ENCODE measurements at places on chromosomes 7 and 10.

DNA sequence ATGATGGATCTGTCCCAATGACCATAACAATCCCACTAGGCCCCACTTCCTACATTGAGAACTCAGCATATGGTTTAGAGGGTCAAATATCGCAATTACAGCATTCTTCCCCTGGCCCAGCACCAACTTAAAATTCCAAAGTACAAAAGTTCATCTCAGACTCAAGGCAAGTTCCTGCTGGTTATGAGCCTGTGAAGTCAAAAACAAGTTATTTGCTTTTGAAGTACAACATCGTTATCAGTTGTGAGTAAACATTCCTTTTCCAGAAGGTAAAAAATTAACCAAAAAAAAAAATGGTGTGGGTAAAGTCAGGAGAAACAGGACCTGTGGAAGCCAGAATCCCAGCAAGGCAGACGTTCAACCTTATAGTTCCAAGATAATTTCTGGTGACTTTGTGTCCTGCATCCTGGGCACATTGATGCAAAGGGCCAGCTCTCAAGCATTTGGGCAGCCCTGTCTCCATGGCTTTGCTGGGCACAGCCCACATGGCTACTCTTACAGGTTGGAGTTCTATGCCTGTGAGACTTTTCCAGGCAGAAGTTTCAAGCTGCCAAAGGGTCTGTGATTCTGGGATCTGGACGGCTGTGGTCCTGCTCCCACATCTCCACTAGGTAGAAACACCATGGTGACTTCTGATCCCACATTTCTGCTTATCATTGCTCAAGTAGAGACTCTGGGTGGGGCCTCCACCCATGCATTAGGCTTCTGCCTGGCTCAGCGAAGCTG lies 37.5 kb downstream of the AKR1C8 start:
- no peak for DNase-seq

GRCh38 chr10:65365878-65366277 lies 1560.0 kb upstream of the LRRTM3 start:
- DNase-seq = no peak

DNA sequence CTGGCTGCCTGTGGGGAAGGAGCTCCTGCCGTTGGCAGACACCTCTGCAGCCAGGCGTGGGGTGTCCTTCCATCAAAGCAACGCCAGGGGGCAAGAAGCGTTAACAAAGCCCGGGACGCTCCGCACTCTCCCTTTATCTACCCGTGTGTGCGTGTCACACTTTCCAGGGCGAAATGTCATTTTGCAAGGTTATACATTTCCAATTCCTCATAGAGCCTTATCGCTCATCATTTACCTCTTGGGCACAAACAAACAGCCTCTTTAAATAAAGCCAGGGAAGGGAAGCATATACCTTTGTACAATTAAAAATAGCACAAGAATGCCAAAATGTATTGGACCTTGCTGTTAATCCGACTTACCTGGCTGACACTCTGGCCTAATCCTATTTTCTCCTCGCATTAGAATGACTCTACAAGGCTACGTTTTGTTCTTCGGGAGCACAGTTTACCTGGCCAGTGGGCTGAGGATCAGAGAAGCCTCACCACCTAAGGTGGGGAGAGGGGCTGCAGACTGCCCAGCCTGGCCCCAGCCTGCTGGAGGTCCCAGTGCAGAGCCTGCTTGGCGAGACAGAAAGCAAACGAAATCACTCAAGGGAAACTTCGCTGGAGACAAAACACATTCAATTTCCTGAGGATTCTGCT lies 77.6 kb upstream of the EN2 start:
- DNase-seq = peak; percentile 23

- DNase-seq = no peak
These were observed 35.2 kb downstream of the SEMA3A start for GRCh38 chr7:84159435-84159834.

DNA sequence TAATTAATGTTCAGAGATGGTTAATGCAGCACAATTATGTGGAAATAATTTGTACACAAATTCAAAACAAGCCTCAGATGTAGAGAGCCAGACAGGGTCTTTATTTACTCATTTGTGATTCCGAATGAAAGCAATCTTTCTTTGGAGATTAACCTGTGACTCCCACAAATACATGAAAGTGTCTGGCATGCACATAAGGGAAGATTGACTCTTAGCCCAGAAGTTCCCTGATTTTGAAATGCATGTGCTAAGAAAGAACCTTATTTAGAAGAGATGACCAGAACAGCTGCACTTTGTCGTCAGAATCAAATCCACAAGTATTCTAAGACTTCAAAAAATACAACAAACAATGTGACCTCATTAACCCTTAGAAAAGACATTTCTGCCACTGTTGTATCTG lies 45.1 kb downstream of the RNLS start:
- DNase-seq = no peak

DNA sequence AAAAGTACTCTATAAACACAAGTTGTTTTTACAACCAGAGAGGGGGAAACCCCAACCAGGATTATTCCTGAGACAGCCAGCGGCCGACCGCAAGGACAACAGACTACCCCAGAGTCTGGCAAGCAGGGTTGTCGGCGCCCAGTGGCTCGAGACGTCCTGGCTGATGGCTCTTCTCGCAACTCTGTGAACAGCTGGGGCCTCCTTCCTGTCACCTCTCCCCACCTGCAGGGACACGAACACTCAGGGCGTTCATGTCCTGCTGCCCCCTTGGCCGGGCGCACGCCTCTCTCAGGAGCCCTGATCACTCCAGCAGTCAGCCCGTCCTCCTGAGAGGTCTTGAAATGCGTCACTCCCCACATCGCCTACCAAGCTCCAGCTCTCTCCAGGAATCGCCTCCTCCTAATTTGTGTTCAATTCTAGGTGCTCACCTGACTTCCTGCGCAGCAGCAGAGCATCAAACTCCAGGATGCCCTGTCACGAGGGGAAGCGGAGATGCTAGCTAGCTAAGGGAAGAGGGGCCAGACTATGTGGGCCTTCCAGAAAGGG lies 66.4 kb upstream of the TNRC18 start:
- DNase-seq = no peak

GRCh38 chr10:34811968-34812514 lies 3.1 kb downstream of the PARD3 start:
- DNase-seq = no peak

DNA sequence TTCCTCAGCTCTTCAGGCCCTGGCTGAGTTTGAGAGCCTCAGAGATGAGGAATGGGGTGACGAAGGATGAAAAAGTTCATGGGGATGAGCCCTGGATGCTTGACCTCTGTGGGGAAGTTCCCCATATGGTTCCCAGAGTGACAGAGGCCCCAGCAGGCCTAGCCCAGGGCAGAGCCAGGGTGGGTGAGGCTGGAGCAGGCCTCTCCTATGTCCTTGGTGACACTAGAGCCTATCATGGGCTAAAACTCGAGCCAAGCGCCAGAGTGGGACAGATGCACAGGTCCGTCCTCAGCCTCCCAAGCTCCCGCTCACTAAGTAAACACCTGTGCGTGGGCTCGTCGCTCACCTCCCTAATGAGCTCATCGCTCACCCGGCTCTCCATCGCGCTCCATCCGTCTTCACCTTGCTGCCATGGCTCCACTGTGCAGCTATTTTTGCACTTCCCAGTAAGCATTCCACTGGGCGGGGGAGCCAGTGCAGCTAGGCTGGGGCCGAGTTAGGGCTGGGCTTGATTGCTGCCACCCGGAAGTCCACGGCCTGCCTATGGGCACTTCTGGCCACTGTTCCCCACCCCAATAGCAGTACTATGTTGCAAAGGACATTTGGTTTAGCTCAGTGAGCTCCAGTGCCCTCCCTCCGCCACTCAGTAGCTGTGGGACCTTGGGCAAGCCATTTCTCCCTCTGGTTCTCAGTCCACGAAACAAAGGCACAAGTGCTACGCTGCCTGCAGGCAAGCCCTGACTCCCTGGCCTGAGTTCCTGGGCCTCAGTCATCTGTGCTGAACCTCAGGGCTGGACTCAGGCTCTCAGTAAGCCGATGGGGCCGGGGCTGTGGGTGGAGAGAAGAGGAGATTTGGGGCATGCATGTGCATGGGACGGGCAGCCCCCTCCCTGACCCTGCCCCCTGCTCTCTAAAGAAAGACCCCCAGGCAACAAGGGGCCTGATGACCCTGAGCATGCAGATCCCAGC lies 117.3 kb upstream of the PCBD1 start:
- DNase-seq = no peak

DNA sequence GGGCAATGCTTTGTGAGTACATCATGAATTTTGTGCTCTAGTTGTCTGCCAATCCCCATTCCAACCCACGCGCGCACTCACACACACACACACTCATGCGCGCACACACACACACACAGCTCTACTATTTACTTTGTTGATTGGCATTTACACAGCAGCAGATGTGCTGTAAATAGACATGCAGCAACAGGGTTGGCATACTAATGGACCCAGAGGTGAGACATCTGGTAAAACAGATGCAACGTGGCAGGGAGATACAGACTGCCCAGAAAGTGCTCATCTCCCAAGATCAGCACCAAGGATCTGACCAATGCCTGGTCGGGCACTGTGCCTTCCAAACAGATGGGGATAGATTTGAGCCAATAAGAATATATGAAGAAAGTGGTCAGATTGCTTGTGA lies 873.0 kb downstream of the SORCS3 start:
- no peak for DNase-seq

- DNase-seq = no peak
These were observed 43.0 kb downstream of the SHOC2 start for GRCh38 chr10:110962443-110962842.

- no peak for DNase-seq
These were observed 143.2 kb upstream of the RET start for GRCh38 chr10:42933448-42934340.

DNA sequence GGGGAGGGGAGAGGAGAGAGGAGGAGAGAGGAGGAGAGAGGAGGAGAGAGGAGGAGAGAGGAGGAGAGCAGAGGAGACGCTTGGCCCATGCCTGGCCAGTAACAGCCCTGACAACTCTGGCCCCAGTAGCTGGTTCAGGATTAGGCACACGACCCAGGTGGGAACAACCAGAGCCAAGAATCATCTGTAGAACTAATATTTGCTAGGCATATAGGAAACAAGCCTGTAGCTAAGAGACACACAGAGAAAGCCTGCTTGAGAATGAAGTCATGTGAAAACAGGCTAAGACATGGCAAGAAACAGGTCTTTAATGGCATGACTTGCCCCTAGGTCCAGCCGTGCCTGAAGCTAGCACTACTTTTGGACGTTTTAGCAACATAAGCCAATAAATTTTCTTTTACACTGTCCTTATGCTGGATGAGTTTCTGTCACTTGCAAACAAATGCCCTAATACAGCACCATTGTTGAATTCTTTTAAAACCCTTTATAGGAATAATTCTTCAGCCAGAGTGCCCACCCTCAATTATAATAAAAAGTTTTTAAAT lies 17.5 kb downstream of the OSBPL3 start:
- no peak for DNase-seq

GRCh38 chr10:74944205-74944604 lies 117.8 kb downstream of the KAT6B start:
- DNase-seq = no peak

- no peak for DNase-seq
These were observed 115.9 kb upstream of the CACUL1 start for GRCh38 chr10:118870467-118871243.

DNA sequence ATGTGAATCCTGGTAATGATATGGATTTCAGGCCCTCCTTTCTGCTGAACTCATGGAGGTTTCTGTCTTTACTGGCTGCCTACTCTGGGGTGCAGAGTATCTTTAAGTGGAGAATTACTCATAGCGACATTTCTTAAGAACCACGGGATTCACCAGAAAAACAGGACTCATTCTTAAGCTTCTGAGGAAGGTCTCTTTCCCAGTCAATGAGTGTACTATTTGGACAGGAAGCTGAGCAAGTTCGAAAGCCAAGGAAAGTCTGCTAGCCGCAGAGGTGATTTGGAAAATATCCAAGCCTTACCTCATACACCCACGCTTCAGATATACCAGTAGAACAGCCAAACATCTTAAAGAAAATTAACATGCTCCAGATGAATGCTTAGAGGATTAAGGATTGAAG lies 377.6 kb upstream of the MYO3A start:
- DNase-seq = no peak

DNA sequence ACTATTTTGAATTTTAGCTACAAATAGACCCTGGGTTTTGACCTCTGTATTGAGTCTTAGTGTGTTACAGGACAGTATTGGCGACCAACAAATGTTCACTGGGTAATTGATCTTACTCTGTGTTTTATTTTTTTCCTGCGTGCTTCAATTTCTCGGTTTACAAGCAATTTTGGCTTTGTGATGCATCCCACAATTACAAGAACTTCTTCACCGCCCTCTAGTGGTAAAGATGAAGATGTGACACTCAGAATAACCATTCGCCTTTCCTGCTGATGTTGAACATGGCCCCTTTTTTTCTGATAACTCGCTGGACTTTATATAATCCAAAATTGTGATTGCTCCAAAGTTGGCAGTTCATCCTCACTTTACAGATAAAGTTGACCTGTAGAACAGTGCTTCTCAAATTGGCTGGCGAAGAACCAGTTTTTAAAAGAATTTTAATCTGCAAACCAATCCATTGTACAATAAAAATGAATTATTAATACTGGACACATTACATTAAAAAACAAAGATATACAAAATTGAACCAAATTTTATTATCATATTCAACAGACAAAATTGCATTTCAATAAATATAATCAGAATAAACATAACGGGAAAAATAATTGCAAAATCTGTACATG lies 20.2 kb upstream of the SMC3 start:
- no peak for DNase-seq

DNA sequence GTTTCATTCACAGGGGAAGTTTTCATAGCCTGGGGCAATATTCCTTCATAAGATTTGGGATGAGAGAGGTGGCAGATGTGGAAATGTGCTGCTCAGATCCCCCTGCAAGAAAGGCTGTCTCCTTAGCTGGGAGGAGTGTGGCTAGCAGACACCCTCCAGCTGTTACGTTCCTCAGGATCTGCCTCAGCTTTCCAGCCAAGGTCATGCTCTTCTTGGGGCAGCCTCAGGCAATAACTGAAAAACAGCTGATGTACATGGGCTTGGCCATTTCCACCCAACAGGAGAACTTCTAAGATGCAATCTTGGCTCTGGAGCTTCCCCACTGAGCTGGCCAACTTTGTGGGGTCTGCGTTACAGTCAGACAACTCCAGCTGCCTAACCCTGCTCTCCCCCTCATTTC lies 51.3 kb upstream of the SEPTIN7 start:
- no peak for DNase-seq

DNA sequence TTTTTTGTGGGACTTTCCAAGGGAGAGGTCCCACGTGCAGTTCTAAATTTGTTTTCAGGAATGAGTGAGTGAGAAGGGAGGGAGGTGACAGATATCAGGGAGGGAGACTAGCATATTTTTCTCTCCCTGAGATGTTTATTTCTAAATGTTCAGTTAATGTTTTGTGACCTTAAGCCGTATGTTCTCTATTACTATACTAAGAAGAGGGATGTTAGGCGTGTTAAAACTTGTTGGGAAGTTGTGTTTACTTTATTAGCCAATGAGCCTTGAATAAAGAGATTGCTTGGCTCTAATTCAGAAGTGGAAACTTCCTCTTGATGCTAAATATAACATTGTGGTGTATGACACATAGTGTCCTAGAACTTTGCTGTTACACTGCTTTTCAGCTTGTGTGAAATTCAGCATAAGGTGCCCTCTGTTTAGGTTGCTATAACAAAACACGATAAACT lies 37.3 kb downstream of the DNAH11 start:
- DNase-seq = no peak

Measured in NCI-H187 treated with DMSO at 0.1 percent for 48 hours (cell line).